Ovary (tissue), 10 donors: ENCODE measurements at places on chromosomes 3 and 15. TPM values are rescaled to one million over a fixed set of nuclear protein-coding genes. Genes with fewer than 3 reads are reported as not detected.
A peak's percentile ranks its signal among the peaks of the same experiment; 100 is the strongest.

DNA sequence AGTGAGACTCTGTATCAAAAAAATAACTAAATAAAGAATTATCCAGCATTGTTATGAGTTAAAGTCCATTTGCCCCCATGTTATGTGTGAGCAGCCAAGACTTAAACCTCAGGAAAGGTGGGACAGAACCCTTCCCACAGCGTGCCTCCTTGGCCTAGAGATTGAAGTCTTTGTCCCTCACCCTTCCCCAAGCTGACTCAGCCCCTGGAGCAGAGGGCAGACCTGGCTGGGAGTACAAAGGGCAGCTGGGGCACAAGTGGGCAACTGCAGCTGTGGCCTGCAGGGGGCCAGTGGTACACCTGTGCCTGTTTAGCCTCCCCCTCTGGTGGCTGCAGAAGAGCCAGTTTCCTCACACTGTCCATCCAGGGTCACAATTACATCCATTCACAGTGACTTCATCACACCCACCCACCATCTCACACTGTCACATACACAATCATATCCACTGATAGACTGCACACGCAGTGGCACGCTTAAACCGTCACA lies 940 bp upstream of the ACY1 start:
- no peak for DNase-seq

The GRM2 gene
- total RNA-seq: not detected

GRCh38 chr3:195450731-195451229 lies 8.0 kb upstream of the ACAP2 start:
- DNase-seq: peak; percentile 78

GRCh38 chr15:74816624-74817369 lies 4.2 kb downstream of the LMAN1L start:
- no peak for DNase-seq

The P2RY12 gene
- total RNA-seq: 0.30 TPM

The CHRM5 gene
- total RNA-seq: not detected

DNA sequence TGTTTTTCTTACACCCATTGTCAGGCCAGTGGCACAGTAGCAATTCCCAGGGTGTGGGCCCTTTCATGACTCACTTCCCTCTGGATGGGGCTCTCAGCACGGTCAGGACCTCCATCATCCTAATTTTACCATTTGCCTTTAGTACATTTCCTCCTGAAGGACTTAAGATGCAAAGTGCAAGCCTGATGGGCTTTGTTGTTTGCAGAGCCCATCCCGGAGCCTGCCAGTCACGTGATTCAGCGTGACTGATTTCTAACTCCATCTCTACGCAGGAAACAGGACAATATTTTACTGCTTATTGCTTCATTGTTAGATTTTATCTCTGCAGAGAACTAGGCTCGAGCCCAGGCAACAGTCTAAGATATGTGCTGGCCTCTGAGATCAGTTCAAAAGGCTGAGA lies 223.7 kb downstream of the PDZRN3 start:
- DNase-seq: no peak

- no peak for DNase-seq
Observed at GRCh38 chr15:27635916-27636315, 463.2 kb downstream of the OCA2 start.

The LYZL4 gene
- not detected for total RNA-seq

- DNase-seq: no peak
Observed at GRCh38 chr3:135922903-135923250, 42.7 kb upstream of the PPP2R3A start.

GRCh38 chr15:41259546-41260189 lies 28.6 kb downstream of the CHP1 start:
- no peak for DNase-seq

DNA sequence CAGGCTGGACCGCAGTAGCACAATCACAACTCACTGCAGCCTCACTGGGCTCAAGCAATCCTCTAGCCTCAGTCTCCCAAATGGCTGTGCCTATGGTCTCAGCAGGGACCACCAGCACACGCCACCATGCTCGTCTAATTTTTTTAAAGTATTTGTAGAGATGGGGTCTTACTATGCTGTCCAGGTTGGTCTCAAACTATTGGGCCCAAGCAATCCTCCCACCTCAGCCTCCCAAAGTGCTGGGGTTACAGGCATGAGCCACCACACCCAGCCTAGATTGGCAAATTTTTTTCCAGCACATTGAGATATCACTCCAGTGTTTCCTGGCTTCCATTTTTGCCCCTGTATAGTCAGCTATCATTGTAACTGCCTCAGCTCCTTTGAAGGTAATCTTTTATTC lies 18.3 kb downstream of the TBC1D5 start:
- no peak for DNase-seq

- DNase-seq: no peak
Observed at GRCh38 chr3:106381286-106381938, 512.6 kb upstream of the CBLB start.

DNA sequence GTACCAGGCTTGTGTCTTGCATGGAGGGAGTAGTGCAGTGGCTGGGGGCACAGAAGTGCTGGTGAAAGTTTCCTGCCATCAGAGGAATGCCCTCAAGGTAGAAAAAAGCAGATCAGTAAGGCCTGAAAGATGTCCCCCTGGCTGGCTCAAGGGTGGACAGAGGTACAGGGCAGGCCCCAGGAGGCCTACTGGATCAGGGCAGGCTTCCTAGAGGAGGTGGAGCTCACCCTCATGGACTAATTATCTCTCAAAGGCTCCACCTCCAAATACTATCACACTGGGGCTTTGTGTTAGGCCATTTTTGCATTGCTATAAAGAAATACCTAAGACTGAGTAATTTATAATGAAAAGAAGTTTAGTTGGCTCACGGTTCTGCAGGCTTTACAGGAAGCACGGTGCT lies 7.8 kb downstream of the SPSB4 start:
- DNase-seq: no peak

The BOC gene
- total RNA-seq: 86.6 TPM

The BNIP2 gene
- total RNA-seq: 71.4 TPM

DNA sequence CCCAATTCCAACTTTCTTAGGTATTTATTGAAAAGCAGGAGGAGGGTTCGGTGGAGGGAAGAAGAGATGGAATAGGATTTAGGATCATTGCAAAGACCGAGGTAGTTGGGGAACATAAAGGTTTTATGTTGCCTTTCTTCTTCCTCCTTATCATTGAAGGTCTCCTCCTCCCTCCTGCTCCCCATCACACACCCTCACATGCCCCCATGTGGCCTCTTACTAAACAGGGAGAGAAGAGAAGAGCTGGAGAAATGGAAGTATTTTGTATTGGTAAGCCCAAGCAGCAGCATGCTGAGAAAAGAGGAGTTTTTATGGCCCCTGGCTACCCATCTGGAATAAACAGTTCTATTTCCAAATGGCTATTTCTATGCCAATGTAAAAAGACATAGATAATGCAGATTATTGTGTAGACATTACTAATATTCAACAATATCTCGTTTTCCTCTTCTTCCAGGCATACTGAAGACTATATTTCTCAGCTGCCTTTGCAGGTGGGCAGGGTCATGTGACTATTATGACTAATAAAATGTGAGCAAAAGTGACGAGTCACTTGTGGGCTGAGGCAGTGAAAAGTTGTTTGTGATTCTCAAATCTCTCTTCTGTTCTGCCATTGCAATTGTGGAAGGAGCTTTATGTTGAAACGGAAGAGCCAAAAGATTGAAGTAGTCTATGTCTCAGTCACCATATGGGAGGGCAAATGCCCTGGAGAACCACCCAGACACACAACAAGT lies 5.2 kb upstream of the GPR176 start:
- no peak for DNase-seq

The SPTBN5 gene
- 0.57 TPM for total RNA-seq

GRCh38 chr3:172634948-172635347 lies 75.9 kb downstream of the NCEH1 start:
- no peak for DNase-seq

The TTLL13 gene
- 0.13 TPM for total RNA-seq
